SW 1271 (cell line): ENCODE measurements at places on chromosomes 7 and 10.

DNA sequence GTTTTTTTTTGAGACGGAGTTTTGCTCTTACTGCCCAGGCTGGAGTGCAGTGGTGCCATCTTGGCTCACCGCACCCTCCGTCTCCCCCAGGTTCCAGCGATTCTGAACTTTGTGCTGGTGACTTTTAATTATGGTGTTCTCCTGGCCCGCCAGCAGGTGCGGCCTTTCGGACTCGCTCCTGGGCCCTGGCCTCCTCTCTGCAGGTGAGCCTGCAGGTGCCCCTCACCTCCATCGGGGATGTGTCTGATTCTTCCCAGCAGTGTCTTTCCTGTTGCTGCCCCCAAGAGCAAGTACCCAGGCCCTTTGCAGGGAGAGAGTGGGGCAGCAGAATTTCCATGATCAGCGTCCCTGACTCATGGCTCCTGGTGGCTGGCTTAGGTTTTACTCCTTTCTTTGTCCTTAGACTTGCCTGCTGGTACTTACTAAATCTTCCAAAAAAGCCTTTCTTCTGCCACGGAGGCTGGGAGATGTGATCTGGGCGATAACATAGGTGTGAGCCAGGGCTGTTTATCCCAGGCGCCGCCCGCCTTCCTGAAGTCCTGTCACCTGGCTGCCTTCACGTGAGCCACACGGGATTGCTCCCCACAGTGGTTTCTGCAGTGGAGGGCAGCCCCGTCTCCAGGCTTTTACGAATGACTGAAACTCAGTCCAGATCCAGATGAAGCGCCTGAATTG, 10.7 kb downstream of the WIPI2 start:
- DNase-seq: no peak

DNA sequence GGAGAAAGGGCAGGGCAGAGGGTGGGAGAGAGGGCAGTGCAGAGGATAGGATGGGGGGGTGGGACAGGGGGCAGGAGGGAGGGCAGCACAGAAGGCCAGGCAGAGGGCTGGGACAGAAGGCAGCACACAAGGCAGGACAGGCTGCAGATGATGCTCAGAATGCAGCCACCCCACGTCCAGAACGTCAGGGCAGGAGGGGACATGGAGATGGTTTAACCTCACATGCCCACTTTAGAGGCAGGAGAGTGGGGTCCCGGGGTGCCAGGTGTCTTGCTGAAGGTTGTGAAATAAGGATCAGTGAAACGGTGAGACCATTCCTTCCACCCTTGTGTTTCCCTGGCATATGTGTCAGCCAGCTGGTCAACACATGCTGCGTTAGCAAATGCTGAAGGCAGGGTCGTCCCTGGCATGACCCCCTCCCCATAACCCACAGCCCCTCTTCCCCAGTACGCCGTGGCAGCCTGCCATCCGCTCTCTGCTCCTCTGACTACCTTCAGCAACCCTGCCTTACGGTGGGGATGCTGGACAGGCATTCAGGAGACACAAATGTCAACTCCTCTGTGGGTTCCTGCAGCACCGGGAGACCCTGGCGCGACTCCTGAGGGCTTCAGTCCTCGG, 592.1 kb downstream of the DNAJB6 start:
- no peak for DNase-seq

- DNase-seq: no peak
Observed at GRCh38 chr7:98278936-98279335, 2.5 kb upstream of the BRI3 start.

- no peak for DNase-seq
Observed at GRCh38 chr10:75544993-75545706, 113.7 kb downstream of the LRMDA start.

- no peak for DNase-seq
Observed at GRCh38 chr7:100418930-100419659, 9.4 kb downstream of the ZCWPW1 start.

DNA sequence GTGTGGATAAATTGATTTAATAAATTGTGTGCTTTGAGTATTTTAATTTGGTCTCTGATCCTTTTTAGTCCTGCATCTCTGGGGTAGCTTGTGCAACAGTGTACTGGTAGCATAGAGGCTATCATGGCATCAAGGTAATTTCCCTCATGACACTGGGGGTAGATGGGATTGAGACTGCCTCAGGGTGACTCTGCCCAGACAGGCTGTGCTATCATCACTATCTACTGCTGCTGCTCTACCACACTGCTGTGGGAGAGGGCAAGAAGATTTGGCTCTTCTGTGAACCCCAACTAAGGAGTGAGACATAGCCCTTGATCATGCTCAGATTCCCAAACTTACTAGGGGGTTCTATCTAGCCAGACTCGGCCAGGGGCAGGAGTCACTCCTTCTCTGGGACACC, 43.6 kb upstream of the JAZF1 start:
- DNase-seq: no peak

DNA sequence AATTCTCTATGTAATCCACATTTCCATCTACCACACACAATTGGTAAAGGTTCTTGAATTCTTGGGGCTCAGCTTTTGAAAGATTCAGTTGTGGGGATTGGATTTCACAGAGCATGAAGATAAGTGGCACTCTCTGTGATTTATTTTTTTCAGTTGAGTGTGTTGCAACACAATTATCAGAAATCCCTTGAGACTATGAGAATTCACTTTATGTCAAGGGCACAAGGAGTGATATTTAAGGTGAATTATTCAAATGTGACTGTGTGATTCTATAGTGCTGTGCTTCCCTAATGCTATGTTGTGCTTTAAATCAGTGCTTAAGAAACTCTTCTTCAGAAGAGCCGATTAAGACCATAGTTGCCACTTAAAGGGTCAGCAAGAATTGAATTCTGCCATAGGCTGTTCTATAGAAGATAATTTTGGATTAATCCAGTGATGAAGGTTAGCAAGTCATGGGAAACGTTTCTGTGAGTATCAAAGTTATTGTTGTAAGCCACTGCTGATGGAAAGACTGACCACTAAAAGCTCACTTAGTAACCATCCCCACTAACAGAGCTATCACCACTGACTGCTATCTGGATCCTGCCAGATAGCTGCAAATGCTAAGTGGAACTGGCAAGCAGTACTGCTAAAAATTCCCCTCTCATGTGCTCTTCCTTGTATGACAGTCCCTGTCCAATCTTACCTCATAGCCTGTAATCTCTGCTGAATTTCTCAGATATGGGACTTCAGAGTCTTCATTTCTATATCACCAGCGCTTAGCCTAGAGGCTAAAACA, 134.0 kb upstream of the SEMA3D start:
- DNase-seq: no peak

- no peak for DNase-seq
Observed at GRCh38 chr7:28586736-28587135, 174.4 kb downstream of the CREB5 start.

DNA sequence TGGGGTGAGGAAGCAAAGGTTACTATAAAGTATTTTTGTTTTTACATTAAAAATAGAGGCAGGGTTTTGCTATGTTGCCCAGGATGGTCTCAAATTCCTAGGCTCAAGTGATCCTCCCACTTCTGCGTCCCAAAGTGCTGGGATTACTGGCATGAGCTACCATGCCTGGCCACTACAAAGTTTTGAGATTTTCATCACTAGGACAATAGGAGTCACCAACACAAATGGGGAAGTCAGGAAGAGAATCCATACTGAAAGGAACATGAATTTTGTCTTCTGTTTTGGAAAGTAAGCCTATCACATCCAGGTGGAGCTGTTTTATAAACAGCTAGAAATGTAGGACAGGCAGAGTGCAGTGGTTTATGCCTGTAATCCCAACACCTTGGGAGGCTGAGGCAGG, 20.0 kb upstream of the CAPZA2 start:
- DNase-seq: no peak

GRCh38 chr10:36191009-36191408, 548.9 kb upstream of the FZD8 start:
- DNase-seq: no peak

DNA sequence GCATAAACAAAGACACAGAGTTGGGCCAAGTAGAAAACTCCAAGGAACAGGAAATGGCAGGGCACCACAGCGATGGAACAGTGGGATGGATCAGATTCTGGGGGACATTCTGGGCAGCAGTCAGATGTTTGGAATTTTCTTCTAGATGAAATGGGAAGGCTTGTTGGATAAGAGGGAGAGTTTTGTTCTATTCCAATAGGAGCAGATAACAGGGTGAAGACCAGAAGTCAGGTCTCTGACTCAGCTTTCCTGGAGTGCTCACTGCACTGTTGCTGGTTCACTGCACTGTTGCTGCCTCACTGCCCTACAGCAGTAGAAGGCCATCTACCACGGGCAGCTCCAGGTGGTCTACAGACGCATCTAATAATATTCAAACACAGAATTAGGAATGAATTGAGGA, 135.6 kb downstream of the ATE1 start:
- no peak for DNase-seq

DNA sequence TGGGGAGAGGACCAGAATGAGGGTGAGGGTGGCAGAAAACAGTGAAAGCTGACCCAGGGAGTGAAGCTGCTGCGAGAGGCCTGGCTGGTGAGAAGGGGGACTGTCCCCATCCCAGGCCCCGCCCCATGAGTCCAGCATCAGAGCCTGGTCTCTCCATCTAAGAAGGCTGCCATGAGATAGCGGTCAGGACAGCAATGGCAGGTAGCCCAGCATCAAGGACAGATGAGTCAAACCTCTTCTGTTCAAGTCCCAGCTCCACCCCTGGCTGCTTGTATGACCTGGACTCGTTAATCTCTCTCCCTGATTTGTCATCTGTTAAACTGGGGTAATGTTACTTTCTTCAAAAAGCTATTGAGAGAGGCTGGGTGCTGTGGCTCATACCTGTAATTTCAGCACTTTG, 22.2 kb downstream of the GPNMB start:
- DNase-seq: no peak

DNA sequence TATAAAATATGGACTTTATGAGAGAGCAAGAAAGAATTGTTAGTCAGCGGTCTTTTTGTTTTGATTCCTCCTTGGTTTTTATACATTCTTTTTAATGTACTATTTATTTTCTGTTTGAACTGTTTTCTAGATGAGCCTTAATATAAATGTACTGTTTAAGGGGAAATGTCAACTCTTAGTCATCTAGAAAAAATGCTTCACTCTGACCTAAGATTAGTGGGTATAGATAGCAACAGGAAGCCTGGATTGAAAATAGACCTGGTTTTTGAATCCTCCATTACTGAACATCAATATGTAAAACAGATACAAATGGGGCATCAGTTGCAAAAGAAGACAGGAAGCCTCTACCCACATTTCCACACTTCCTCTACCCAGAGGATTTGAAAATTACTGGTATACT, 87.8 kb downstream of the CHRM2 start:
- DNase-seq: no peak

- DNase-seq: peak; percentile 22
Observed at GRCh38 chr7:16604054-16604453, 41.5 kb downstream of the ANKMY2 start.

DNA sequence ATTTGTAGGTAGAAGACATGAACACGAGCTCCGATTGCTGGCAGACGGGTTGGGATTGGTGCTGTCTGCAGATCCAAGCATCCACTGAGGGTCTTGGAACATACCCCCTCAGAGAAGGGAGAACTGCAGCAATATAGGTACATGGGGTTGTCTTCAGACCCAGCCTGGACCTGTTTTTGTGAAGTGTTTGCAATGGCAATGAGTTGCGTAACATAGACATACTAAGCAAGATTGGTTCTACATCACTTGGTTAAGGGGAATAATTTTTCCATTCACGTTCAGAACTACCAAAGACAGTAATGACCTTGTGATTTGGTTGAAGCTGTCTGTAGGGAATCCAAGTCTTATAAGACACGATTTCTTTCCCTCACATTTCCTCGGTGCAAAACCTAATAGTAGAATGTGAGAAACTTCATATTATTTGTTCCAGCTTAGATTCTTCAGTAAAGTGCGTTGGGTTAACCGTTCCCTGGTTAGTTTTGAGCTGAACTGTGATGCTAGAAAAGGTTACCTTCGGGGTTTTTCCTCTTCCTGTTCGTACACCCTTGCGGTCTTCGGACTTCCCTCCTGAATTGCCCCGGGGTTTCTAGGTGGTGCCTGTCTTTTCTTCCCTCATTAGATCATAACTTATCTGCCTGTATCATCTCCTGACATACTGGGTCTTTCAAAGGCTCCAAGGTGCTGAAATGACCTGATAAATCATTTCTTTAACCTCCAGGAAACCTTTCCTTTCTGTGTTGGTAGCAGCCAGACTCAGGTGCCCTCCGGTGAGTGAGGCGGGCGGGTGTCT, 14.4 kb downstream of the PROSER2 start:
- no peak for DNase-seq

DNA sequence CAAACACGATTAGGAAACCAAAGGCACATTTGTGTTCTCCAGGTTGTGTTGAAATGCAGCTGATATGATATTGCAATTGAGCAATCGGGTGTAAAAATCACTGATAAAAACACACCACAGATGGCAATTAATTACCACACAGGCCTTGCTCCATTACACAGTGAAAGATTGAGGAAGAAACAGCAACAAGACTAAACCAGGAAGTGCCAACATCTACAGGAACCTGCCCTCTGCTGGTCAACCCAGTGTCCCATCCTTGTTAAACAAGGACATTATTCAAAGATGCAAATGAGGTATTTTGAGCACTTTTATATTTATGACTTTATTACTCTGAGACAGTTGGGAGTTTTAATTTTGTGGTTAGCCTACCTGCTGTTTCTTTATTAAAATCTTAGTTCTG, 765.6 kb upstream of the GHITM start:
- DNase-seq: no peak

DNA sequence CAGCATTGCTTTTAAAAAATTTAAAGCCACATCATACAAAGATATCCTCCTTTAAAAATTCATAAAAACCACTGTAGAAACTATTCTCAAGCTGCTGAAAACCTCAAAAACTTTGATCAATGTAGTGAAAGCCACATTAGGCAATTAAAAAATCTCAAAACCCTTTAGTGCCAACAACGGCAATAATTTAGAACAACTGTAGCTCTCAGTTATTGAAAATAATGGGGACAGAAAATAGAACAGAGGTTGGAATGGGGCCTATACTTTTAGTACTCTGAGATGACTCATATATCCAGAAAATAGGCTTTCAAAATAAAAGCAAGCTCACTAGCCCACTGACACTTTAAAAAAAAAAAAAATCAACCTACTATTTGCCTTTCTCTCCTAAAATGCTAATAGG, 87.5 kb downstream of the GSAP start:
- DNase-seq: no peak

GRCh38 chr7:32062150-32062549, 8.1 kb downstream of the PDE1C start:
- DNase-seq: peak; percentile 22

- no peak for DNase-seq
Observed at GRCh38 chr10:48582970-48583369, 21.9 kb downstream of the ARHGAP22 start.

DNA sequence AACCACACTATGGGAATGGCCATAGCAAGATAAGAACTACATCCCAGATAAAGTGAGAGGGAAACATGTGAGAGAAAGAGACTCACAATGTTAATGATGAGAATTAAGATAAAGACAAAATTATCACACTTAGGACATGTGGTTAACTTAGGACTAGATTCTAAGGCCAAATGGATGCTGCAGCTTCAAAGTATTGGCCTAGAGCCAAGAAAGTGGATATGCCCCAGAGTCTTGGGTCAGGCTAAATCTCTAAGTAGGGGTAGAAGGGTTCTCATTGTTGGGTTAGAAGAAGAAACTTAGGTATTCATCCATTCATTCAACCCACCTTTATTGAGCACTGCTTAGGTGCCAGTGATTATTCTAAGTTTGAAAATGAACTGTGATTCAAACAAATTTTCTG, 818.0 kb downstream of the PHTF2 start:
- DNase-seq: no peak
